Stimulated activated CD8-positive, alpha-beta memory T cell treated with anti-CD3 and anti-CD28 coated beads, Interleukin-15, amount 100 ng/mL, for 24 hours (primary cell): ENCODE measurements at places on chromosomes 3 and 15.

GRCh38 chr15:27757052-27757451 is 342.1 kb downstream of the OCA2 start:
- DNase-seq: no peak

- DNase-seq: no peak
Measured at GRCh38 chr15:45794304-45794703, 159.5 kb downstream of the SQOR start.

- peak; percentile 8 for DNase-seq
Measured at GRCh38 chr3:52983336-52983807, 62.5 kb downstream of the SFMBT1 start.

- DNase-seq: no peak
Measured at GRCh38 chr3:197238842-197239241, 59.6 kb downstream of the DLG1 start.

DNA sequence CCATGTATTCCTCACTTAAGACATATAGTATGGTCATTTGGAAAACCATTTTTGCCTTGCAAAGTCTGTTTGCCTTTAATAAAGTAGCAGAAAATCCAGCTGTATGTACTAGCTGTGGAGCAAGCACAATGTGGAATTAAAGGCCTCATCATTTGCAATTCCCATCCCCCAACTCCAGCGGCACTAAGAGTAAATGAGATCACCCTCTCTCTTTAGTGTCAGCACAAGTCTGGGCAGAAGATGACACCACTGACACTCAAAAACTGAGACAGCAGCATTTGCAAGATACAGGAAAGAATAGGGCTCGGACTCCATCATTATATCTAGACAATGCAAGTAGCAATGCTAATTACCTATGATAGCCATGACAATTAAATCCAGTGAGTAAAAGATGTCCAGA is 24.7 kb upstream of the DYNC1LI1 start:
- DNase-seq: no peak

DNA sequence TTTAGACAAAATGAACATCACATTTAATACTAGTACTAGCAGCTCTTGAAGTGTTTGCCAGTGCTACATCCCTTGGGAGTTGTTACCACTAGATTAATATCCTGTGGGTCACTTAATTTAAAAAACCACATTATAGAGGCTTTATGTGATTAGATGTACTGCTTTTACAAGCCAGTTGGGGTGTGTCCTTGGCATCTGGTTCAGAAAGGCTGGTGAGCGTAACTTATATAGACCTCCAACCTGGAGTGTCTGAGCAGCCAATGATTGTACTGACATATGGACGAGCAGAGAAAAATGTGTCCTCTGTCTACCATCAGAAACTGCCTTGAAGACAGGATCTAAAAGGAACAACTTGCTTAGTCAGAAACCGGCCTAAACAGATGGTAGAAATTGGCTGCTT is 306.2 kb upstream of the ATP11B start:
- no peak for DNase-seq

- no peak for DNase-seq
Measured at GRCh38 chr15:62841269-62841628, 201.3 kb upstream of the TPM1 start.

- no peak for DNase-seq
Measured at GRCh38 chr3:45332901-45333407, 55.4 kb upstream of the LARS2 start.

DNA sequence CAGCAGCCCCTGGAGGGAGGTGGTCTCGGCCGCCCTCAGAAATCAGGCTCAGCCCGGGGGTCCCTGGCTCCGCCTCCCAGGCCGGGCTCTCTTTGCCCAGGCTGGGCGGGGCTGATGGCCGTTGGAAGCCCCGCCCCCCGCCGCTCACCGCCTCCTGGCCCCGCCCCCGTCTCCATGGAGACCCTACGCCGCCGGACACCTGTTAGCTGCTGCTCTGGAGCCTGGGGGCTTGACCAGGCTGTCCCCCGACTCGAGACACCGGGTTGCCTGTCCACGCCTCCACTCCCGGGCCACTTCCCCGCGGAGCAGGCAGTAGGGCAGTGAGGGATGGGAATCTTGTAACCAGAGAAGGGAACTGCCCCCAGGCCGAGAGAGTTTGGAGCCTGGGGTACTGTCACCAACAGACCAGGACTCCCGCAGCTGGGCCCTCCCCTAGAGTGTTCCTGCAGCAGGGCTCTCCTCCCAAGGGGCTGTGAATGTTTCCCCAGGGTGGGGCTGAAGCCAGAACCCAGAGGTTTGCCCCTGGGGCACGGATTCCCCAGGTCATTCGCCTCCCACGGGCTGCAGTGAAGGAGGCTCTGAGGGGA is 27.8 kb upstream of the RPL32 start:
- DNase-seq: no peak

DNA sequence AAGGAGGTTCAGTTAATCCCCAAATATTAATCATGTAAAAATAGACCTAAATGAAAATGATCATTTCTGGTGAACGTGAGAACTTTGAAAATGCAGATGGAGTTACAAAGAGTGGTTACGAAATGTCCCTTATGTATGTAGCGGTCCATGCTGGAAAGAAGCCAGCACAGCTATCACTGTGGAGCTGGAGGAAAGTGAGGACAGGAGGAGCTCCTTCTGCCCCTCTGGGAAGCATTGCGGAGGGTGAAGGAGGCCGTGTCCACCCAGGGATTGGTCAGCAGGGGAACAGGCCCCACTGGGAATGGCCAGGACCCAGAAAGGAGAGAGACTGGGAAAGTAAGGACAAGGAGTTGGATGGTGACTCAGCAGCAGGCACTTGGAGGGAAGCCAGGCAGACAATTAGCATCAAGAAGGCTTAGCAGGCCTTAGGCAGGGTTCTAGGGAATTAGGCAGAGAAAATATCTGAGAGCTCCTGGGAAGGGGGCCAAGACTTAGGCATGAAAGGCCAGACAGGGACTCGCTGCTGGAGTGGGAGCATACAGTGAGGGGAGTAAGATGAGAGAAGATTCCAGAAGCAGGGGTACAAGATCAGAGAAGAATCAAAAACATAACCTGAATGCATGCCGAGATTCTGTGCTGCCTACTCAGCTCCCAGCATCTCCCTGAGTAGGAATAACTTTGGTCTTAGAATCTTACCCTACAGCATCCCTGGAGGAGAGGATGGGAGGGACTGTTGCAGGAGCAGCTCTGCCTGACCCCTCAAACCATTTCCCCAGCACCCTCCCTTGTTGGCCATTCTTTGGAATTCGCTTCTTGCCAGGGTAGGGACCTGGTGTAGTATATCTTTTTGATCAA is 171.0 kb upstream of the UMPS start:
- no peak for DNase-seq

GRCh38 chr3:124209426-124209825 is 217.5 kb upstream of the ROPN1 start:
- DNase-seq: no peak

- no peak for DNase-seq
Measured at GRCh38 chr3:179020112-179020511, 51.5 kb downstream of the ZMAT3 start.

DNA sequence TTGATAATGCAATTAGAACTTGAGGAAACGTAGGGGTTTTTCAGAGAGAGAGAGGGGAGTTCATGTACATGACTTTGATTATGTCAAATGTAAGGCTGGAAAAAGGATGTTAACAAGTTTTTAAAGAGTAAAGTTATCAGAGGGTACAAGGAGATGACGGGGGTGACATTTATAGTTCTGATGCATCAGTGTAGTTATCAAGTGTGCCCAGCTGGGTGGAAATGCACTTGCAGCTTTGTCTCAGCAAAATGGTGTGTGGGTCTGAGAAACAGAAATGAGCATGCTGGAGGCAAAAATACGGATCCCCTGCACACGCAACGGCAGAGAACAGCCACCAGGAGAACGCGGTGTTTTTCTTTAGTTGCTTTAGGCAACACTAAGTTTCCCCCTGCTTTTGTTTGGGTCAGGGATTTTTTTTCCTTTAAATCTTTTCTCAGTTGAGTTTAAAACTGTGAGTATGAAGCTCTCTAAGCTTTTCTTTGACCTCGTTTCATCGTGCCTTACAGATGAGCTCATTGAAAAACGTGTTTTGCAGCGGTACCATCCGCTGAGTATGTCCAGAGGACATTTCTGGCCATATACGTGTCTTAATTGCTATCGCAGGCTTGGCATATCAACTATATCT is 205.4 kb downstream of the PDZRN3 start:
- no peak for DNase-seq

GRCh38 chr3:62361261-62361660 is 12.1 kb downstream of the FEZF2 start:
- DNase-seq: no peak

GRCh38 chr15:69715210-69715609 is 262.6 kb downstream of the RPLP1 start:
- DNase-seq: no peak

DNA sequence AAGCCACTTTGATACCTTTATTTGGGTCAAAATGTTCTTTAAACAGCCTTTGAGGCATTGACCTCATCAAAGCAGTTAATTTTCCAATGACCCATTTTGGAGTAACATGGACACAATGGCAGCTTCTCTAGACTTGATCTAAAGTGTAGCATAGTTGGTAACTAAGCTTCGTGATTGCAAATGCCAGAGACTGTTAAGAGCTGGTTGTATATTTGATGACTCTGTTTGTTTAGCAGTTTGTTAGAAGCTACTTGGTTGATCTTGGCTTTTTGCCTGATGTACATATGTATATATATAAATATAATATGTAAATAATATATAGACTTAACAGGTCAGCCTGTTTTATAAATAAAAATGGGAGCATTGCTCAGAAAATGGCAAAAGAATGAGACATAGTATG is 68.4 kb downstream of the MITF start:
- no peak for DNase-seq

DNA sequence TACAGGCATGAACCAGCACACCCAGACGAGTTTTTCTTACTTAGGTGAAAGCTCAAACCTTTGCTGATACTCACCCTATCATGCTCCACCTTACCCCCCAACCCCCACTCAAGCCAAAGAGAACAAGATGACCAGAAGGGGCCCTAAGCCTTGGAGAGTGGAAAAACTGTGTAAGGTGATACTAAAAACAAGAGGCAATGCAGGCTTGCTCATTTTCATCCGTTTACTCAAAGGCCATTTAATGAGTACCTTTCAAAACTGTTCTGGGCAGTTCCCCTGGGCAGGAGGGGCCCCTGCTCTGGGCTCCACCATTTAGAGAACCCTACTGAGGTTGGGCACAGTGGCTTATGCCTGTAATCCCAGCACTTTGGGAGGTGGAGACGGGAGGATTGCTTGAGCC is 6.7 kb downstream of the TYRO3 start:
- no peak for DNase-seq

- DNase-seq: no peak
Measured at GRCh38 chr3:73245459-73245858, 184.0 kb downstream of the EBLN2 start.

GRCh38 chr15:81947548-81947947 is 98.3 kb downstream of the MEX3B start:
- DNase-seq: no peak

GRCh38 chr3:28039829-28040228 is 201.6 kb upstream of the CMC1 start:
- DNase-seq: no peak

GRCh38 chr3:133168025-133168401 is 129.8 kb downstream of the TMEM108 start:
- DNase-seq: no peak
